Naive thymus-derived CD4-positive, alpha-beta T cell (primary cell): ENCODE measurements at places on chromosomes 3 and 15.

DNA sequence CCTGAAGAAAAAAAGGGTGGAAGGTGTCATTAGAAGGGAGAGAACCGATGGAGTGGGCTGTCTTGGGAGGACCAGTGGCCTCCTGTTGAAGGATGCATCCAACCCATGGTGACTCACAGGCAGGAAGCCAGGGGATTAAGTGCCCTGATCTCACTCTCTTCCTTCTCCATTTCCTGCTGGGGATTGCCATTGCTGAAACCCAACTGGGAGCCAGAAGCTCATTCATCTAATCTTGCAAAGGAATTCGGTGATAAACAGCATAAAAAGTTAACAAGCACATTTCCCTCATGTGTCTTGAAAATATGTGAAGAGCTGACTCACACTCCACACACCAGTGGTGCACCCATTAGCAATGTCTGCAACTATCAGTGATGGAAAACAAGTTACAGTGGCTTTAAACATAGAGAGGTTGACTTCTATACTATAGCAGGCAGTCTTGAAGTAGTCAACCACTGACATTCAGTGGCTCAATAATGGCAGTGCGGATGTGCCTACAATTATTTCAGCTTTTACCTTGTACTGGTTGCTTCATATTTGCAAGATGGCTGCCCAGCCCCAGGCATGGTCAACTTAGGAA, 12.8 kb upstream of the CSRNP1 start:
- H3K36me3 ChIP-seq = no peaks in the 10 kb centered on the region
- no peaks in the 10 kb centered on the region for H3K4me1 ChIP-seq
- no peak for DNase-seq

DNA sequence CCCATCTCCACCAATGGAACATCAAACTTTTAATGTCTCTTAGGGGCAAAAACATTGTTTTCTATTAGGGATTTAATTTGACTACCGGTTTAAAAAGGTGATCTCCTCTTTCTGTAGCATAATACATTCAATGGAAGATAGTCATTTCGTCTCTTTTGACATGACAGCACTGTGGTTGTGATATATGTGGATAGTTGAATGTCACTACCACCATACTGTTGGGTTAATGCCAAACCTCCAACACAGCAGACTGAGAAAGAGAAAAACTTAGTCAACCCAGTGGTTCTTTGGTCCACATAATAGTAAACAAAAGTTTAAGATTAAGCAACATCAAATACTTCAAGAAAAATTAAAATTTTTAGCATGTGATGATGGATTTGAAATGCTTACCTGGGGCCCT, 530.4 kb downstream of the AGBL1 start:
- no peak overlapping the region for H3K4me3 ChIP-seq
- no peak overlapping the region for H3K27ac ChIP-seq
- no peaks in the 10 kb centered on the region for H3K36me3 ChIP-seq
- H3K27me3 ChIP-seq = no peaks in the 10 kb centered on the region

- peaks cover 72% of the 10 kb centered on the region for H3K36me3 ChIP-seq
- DNase-seq = no peak
- H3K4me3 ChIP-seq = no peak overlapping the region
- H3K27me3 ChIP-seq = no peaks in the 10 kb centered on the region
- peaks cover 15% of the 10 kb centered on the region for H3K4me1 ChIP-seq
- H3K27ac ChIP-seq = no peak overlapping the region
Observed at GRCh38 chr3:56769116-56769707, 32.5 kb downstream of the ARHGEF3 start.

GRCh38 chr15:53378096-53378800, 381.2 kb downstream of the WDR72 start:
- no peak overlapping the region for H3K4me3 ChIP-seq
- DNase-seq = no peak
- H3K27ac ChIP-seq = no peak overlapping the region
- H3K4me1 ChIP-seq = no peaks in the 10 kb centered on the region
- H3K36me3 ChIP-seq = no peaks in the 10 kb centered on the region

- DNase-seq = no peak
- H3K4me3 ChIP-seq = no peak overlapping the region
- H3K36me3 ChIP-seq = peaks cover 6% of the 10 kb centered on the region
- H3K4me1 ChIP-seq = peaks cover 40% of the 10 kb centered on the region
Observed at GRCh38 chr3:16496408-16497222, 16.9 kb downstream of the RFTN1 start.

DNA sequence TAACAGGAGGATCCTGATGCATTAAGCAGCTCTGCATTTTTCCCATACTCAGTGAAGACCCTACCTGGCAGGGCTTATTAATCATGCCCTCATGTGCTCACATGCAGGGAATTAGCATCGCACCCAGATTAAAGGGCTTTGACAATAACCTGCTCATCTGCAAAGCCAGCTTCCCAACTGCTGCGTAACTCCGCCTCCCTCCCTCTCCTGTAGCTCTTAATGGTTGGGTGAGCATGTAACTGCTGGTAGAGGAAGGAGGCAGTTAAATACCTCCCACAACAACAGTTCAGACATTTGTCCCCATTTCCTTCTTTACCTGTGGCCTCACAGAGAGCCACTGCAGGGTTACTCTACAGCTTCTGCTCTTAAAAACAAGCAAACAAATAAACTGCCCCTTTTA, 203.6 kb upstream of the WNT5A start:
- no peak for DNase-seq
- H3K36me3 ChIP-seq = no peaks in the 10 kb centered on the region
- H3K27ac ChIP-seq = no peak overlapping the region
- no peak overlapping the region for H3K4me3 ChIP-seq

- no peaks in the 10 kb centered on the region for H3K27me3 ChIP-seq
- H3K36me3 ChIP-seq = peaks cover 5% of the 10 kb centered on the region
- peak; percentile 38 for DNase-seq
- no peaks in the 10 kb centered on the region for H3K4me1 ChIP-seq
- H3K27ac ChIP-seq = no peak overlapping the region
- no peak overlapping the region for H3K4me3 ChIP-seq
Observed at GRCh38 chr15:34241376-34242330, 16.8 kb downstream of the EMC4 start.

GRCh38 chr3:69941439-69942176, 57.9 kb upstream of the SAMMSON start:
- H3K4me1 ChIP-seq = no peaks in the 10 kb centered on the region
- H3K4me3 ChIP-seq = no peak overlapping the region
- DNase-seq = no peak
- H3K36me3 ChIP-seq = no peaks in the 10 kb centered on the region
- no peak overlapping the region for H3K27ac ChIP-seq
- no peaks in the 10 kb centered on the region for H3K27me3 ChIP-seq

- DNase-seq = no peak
- H3K27ac ChIP-seq = no peak overlapping the region
- no peak overlapping the region for H3K4me3 ChIP-seq
Observed at GRCh38 chr15:63461230-63461985, 43.0 kb upstream of the USP3 start.

DNA sequence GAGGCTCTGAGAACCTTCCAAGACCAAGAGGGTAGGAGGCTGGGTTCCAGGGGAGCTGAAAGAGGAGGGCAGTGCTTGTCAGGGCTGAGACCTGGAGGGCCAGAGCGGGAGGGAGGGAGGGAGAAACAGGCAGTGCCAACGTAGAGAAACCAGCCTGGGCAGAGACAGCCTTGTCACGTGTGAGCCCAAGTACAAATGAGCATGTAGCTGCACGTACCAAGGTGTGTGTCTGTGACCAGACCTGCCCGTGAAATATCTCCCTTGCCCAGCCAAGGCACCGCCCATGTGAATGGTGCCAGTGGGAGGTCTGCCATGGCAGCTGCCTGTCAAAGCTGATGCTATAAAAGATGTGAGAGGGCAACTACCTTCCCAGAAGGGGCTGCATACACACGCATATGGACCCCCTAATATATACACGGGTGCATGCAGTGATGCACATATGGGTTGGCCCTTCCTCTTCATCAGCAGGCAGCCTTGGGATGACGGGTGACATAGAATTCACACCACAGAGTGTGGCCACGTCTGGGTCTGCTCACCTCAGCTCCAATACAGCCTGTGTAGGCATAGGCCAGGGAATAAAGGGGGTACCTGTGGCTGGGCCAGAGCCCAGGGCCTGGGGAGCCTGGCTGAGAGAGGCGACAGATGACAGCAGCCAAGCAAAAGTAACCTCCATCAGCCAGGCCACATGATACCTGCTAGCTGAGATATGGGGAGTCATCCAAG, 7.8 kb upstream of the CTDSPL start:
- no peak overlapping the region for H3K27ac ChIP-seq
- H3K27me3 ChIP-seq = no peaks in the 10 kb centered on the region
- DNase-seq = no peak
- no peaks in the 10 kb centered on the region for H3K4me1 ChIP-seq
- no peaks in the 10 kb centered on the region for H3K36me3 ChIP-seq

DNA sequence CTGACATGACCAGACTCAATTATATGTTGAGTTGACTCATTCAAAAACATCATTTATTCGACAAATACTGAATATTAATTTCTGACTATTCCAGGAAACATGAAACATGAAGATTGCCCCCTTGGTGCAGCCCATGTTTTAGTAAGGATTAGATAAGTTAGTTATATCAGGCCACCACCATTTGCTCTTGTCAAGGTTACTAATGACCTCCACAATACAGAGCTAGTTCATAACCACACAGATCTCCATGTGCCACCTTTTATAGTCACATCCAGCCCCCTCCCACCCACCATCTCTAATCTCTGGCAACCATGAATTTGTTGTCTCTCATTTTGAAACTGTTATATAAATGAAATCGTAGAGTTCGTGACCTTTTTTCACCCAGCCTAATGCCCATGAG, 15.7 kb downstream of the KLHL18 start:
- H3K27ac ChIP-seq = no peak overlapping the region
- no peak overlapping the region for H3K4me3 ChIP-seq
- peaks cover 20% of the 10 kb centered on the region for H3K36me3 ChIP-seq
- H3K27me3 ChIP-seq = no peaks in the 10 kb centered on the region
- H3K4me1 ChIP-seq = no peaks in the 10 kb centered on the region

DNA sequence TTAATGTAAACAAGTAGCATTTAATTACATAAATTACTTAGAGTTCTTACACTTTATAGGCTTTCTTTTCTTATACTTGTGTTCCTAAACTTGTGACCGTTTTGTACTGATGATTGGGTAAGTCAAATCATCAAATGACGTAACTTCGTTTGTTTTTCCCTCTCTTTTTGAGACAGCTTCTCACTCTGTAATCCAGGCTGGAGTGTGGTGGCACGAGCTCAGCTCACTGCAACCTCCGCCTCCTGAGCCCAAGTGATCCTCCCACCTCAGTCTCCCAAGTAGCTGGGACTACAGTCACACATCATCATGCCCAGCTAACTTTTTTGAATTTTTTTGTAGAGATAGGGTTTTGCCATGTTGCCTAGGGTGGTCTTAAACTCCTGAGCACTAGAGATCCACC, 226.0 kb downstream of the TCF12 start:
- H3K4me3 ChIP-seq = no peak overlapping the region
- no peaks in the 10 kb centered on the region for H3K36me3 ChIP-seq
- no peaks in the 10 kb centered on the region for H3K27me3 ChIP-seq
- no peak for DNase-seq
- no peaks in the 10 kb centered on the region for H3K4me1 ChIP-seq

GRCh38 chr15:100192097-100193080, 149.4 kb downstream of the ADAMTS17 start:
- no peaks in the 10 kb centered on the region for H3K4me1 ChIP-seq
- no peak overlapping the region for H3K4me3 ChIP-seq
- no peaks in the 10 kb centered on the region for H3K27me3 ChIP-seq

- no peaks in the 10 kb centered on the region for H3K27me3 ChIP-seq
- no peak overlapping the region for H3K27ac ChIP-seq
- H3K4me3 ChIP-seq = no peak overlapping the region
- no peaks in the 10 kb centered on the region for H3K4me1 ChIP-seq
- H3K36me3 ChIP-seq = no peaks in the 10 kb centered on the region
Observed at GRCh38 chr3:41173926-41174885, 25.1 kb upstream of the CTNNB1 start.

- H3K4me3 ChIP-seq = no peak overlapping the region
- no peaks in the 10 kb centered on the region for H3K36me3 ChIP-seq
- no peak overlapping the region for H3K27ac ChIP-seq
- H3K4me1 ChIP-seq = no peaks in the 10 kb centered on the region
- no peak for DNase-seq
Observed at GRCh38 chr3:53753518-53754183, 92.6 kb downstream of the CHDH start.

DNA sequence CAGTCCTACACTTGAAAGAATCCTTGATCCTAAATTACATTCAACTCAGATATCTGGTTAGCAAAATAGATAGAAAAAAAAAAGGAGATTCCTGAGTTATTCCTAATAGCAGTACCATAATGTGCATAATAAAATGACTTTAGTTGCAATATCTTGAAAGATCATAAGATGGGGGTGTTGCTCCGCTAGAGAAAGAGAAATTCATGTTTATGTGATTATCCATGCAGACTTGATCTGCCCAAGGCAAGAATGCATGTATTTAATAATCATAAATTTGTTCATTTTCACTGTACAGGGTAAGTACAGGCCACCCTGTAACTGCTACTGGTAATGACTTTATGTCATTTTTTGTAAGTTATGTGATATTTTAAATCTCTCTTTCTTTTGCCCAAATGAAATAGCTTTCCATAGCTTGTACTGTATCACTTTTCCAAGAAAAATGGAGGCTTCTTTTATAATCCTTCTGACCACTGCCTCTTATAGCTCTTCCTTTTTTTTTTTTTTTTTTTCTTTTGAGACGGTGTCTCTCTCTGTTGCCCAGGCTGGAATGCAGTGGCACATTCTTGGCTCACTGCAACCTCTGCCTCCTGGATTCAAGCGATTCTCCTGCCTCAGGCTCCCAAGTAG, 84.6 kb downstream of the HCN4 start:
- DNase-seq = no peak
- peaks cover 7% of the 10 kb centered on the region for H3K36me3 ChIP-seq
- no peak overlapping the region for H3K4me3 ChIP-seq
- H3K27ac ChIP-seq = no peak overlapping the region
- H3K27me3 ChIP-seq = no peaks in the 10 kb centered on the region

DNA sequence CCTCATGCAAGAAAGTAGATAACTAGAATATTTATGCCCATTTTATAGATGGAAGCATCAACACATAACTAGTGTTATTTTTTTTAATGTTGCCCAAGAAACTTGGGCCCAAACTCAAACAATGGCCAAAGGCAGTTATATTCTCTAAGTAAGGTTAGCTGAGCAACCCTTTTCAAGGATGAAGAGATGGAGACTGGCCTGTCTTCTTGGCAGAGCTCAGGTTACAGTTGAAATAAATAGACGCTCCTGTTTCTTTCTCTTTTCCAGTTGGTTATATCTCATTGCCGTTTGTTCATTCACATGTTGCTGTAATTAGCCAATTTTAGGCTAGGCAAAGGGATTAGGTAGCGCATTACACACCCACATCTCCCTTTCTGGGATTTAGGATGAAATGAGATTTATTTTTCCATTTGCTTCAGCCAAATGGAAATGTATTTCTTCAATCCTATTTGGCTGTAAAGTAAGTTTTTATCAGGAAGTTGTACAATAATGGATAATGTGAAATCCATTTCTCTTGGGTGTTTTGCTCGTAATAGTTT, 93.2 kb downstream of the CMSS1 start:
- DNase-seq = no peak
- no peaks in the 10 kb centered on the region for H3K36me3 ChIP-seq
- H3K4me3 ChIP-seq = no peak overlapping the region
- no peak overlapping the region for H3K27ac ChIP-seq
